ENCODE measurements at places on chromosomes 2 and 18.

- DNase-seq, result no peak
Observed at GRCh38 chr2:227177592-227178336, 13.3 kb downstream of the COL4A3 start.

DNA sequence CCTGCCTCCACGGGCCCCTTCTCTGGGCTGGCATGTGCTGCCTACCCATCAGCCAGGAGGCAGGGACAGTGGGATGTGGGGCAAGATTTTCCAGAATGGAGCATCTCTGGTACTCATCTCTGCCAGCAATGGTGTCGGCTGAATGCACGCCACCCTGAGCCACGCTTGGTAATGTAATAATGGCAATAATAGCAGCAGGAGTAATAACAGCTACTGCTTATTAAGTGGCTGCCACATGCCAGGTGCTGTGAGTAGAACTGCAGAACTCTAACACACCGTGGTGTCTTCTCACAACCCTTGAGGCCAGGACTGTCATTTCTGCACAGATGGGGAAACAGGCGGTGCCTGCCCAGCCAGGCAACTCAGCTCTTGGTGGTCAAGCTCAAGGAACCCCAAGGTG is 113.6 kb downstream of the CELF4 start:
- no peak for DNase-seq

- DNase-seq, result no peak
Observed at GRCh38 chr2:144464730-144465129, 55.2 kb downstream of the ZEB2 start.

DNA sequence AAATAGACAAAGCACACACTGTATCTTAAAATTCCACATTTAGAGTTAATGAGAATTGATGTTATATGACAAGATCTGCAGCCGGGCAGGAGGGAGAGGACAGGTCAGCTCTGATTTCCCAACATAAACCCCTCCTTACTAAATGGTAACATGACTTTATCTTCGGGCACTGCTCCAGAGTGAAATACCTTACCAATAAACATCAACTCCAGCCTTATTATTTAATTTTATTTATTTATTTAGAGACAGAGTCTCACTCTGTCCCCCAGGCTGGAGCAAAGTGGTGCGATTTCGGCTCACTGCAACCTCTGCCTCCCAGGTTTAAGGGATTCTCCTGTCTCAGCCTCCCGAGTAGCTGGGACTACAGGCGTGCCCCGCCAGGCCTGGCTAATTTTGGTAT is 1.7 kb downstream of the CYB5A start:
- DNase-seq, result no peak

DNA sequence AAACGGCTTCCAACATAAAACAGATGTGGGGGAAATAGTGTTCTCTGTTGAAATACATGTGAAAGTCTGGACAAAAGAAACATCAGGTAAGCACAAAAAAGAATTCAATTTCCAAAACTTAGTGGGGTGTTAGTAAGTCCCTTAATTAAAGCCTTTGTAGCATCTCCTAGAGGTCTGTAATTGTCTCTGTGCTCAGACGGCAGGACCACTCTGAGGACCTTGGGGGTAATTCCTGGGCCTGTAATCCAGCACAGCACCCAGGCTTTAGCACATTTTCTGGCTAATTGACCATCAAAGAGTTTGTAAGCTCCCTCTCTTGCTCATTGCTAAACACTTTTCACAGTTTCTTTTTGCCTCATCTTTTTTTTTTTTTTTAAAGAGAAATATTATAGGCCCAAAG is 80.3 kb downstream of the FARSB start:
- DNase-seq, result no peak

DNA sequence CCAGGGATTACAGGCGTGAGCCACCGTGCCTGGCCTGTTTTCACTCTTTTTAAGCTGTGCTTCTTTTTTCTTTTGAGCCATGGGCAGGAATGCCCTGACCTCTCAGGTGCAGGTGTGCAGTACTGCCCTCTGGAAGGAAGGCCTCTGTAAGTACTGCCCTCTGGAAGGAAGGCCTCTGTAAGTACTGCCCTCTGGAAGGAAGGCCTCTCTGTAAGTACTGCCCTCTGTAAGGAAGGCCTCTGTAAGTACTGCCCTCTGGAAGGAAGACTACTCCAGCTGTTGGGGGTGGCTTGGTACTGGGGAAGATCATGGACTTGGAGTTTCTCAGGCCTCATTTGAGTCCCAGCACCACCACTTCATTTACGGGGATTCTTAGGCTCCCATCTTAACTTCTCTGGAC is 248.5 kb upstream of the ID2 start:
- no peak for DNase-seq

DNA sequence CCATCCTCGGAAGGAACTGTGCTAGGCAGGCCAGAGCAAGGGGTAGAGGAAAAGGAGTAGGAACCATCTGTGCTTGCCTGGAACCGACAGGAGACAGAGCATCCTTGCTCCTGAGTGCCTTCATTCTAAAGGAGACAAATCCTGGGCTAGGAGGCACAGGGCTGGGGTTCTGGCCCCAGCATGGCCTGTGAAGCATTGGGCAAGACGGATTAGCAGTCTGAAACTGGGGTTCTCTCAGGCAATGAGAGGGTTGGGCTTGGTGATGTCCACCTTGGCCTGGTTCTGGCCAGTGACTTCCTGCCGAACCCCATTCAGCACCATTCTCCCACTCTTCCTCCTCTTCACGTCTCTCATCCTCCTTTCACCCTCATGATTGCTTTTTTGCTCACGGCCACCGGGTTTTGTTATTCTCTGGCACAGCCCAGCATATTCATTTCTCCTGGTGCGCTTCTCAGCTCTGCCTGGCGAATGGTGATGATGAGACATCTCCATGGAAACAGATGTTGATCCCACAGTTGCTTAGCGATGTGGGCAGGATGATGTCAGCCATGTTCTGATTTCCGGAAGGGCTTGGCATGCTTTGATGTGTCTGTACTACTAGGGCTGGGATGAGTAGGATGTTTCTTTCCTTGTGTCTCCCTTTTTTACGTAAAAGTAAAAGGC is 127.7 kb downstream of the CAPN13 start:
- no peak for DNase-seq

- no peak for DNase-seq
Observed at GRCh38 chr2:44150473-44150872, 18.2 kb upstream of the PPM1B start.

- DNase-seq, result no peak
Observed at GRCh38 chr2:65608916-65609315, 176.5 kb upstream of the SPRED2 start.

DNA sequence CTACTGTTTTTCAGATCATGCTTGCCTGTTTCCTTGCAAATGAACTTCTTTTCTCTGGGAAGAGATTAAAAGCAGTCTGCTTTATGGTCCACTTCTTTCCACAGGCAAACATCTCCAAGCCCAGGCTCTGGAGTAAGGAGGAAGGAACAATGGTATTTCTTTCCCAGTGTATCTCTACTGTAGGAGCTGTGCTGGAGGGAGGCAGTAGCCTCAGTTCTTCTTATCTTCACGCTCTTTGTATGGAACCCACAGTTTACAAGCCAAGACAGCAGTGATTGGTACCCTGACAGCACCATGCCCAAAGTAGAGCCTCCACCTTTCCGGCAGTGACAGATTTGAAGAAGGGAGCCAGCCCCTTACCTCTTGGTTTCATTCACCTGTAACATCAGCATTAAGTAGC is 35.2 kb downstream of the SPOPL start:
- DNase-seq, result no peak

GRCh38 chr2:173991856-173992588 is 26.8 kb upstream of the SP3 start:
- DNase-seq, result no peak

- DNase-seq, result peak; percentile 84
Observed at GRCh38 chr2:43737097-43737854, 36.6 kb upstream of the DYNC2LI1 start.

DNA sequence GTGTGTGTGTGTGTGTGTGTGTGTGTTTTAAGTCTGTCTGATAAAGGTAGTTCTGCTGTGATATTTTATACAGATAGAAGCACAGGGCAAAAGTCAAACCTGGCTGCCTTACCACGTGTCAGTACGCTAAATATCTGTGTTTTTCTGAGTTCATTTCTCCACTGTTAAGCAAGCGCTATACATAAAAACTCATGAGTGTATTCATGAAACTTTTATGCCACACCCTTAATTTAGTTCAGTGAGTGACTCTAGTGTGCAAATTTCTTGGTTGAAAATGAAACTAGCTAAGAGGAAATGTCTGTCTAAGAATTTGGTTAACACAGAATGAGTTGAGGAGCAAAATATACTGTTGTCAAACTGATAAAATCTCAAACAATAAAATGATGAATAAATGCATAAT is 11.2 kb downstream of the CASP10 start:
- no peak for DNase-seq

- no peak for DNase-seq
Observed at GRCh38 chr2:9360701-9361100, 62.6 kb downstream of the ITGB1BP1 start.

DNA sequence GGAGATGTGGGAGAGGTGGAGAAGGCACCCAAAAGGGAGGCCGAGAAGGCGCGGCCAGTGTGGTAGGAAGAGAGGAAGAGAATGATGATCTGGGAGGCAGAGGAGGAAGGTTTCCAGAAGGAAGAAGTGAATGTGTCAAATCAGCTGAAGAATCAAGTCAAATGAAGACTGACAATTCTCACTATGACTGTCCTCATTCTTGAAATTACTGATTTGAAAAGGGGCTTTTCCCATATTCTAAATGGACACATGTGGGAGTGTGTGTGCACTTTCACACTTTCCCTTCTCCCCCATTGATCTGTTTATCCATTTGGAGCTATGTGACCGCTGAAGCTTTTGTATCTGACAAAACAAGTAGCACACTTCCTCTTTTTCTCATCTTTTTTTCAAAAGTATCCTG is 6.1 kb downstream of the AFF3 start:
- no peak for DNase-seq

GRCh38 chr2:215707608-215708007 is 271.7 kb upstream of the FN1 start:
- no peak for DNase-seq

- DNase-seq, result no peak
Observed at GRCh38 chr2:104476563-104476988, 377.3 kb upstream of the POU3F3 start.

GRCh38 chr2:16293398-16293797 is 353.0 kb downstream of the MYCN start:
- no peak for DNase-seq

GRCh38 chr2:109143214-109144187 is 14.5 kb downstream of the SH3RF3 start:
- DNase-seq, result no peak

GRCh38 chr2:44120428-44120827 is 48.2 kb upstream of the PPM1B start:
- peak; percentile 69 for DNase-seq

DNA sequence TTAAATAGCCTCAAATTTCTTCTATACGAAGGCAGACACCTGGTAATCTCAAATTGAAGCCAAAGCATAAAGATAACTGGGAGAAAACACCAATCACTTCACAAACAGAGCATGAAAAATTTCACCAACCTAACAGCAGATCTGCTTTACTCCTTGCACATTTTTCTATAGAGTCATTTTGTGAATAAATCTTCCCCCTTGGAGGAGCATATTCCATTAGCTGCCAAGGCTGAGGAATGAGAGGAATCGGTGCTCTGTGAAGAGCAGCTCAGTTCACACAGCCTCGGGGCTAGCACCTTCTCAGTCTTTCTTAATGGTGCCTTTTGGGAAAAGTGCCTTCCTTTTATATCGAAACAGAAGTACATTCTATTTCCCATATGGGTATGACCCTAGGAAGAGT is 1313.7 kb upstream of the NRXN1 start:
- DNase-seq, result no peak

DNA sequence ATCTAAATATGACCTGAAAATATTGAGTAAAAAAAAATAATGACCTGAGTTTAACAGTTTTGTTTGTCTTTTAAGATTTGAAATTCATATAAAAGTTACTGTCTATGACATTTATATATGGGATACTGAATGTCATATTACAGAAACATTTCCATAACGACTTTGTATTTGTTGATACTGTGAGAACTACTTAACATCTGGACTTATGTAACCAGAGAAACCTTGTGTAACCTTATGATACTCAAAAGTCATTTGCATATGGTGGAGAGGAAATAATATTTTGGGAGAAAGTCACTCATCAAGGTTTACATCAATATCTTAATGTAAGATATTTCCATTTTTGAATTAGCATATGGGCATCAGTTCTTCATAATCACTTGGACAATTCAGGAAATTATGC is 12.6 kb downstream of the MFSD6 start:
- DNase-seq, result no peak

DNA sequence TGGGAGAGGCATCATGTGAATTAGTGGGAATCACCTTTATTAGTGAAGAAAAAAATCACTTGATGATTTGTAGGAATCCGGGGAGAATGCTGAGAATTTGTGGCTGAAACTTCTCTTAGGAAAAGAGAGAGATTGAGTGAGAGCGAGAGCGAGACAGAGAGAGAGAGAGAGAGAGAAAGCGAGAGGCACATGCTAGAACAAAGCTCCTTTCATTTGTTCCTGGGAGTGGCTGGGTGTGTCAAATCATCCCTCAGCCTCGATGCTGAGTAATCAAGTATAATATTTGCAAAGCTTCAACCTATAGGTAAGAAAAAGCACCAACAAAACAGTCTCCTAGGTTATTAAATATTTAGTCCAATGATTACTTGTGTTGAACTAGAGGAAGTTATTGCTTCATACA is 4.4 kb upstream of the SERPINB5 start:
- no peak for DNase-seq

- no peak for DNase-seq
Observed at GRCh38 chr2:173353556-173353955, 1.1 kb upstream of the CDCA7 start.

GRCh38 chr2:21415234-21415633 is 291.5 kb downstream of the TDRD15 start:
- DNase-seq, result no peak

DNA sequence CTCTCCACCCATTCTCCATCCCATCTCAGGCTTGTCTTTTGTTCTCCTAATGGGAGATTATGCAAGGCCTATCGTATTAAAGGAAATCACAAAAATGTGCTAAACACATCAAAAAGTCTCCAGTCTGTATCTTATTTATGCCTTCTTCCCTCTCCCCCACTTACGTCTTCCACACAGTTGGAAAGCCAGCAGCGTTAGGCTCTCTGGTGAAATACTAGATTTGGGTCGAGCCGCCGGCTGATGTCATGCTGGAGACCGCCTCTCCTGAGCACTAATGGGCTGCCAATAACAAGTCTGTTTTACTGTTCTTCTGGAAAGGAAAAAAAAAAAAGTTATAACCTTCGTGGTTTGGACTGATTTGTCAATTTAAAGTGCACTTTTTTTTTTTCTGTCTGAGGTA is 182.7 kb upstream of the SIX2 start:
- DNase-seq, result no peak

DNA sequence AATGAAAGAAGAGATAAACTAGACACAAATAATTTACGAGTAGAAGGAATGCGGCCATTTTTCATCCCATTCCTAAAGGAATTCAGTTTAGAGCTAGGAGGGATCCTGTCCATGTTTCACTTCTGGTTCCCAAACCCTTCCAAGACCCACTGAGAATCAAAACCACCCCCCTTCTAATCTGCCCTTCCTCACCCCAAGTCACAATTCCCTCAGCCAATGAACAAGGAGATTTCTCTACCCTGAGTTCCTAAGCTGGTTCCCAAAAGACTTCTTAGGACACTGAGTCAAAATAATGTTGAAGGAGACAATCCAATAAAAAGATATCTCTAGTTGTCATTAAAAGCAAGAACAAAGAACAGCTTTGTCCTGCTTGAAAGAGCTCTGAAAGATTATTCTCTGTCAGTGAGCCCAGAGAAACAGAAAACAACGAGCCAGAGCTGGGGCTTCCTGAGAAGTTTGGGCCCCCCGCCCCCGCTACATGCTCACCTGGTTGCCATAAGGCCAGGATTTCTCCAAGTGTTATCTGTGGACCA is 45.7 kb downstream of the STK39 start:
- no peak for DNase-seq

- DNase-seq, result no peak
Observed at GRCh38 chr18:58315739-58316215, 271.8 kb downstream of the NEDD4L start.

All from non-pigmented ciliary epithelial cell (primary cell).